Fibroblast of skin of abdomen (primary cell): ENCODE measurements at places on chromosomes 3 and 15.

DNA sequence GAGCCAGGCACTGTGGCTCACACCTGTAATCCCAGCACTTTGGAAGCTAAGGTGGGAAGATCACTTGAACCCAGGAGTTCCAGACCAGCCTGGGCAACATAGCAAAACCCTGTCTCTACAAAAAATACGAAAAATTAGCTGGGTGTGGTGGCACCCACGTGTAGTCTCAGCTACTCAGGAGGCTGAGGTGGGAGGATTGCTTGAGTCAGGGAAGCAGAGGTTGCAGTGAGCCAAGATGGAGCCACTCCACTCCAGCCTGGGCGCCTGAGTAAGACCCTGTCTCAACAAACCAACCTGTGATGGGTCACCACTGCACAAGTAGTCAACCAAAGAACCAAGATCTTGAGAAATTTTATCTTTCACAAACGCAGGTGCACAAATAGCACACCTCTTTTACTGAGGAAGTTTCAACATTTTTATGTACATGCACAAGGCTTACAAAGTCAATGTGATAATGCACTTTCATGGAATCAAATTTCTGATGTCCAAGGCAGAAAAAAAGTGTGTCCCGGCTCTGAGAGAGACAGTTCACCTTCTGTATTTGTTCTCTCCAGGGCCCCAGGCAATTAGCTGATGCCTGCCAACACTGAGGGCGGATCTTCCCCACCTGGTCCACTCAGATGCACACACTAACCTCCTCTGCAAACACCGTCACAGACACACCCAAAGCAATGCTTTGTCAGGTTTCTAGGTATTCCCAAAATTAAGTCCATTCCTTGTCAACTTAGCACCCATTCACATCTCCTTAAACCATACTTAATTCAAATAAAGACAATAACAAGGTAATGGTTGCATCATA lies 12.4 kb downstream of the ACAA1 start:
- no peak for DNase-seq

DNA sequence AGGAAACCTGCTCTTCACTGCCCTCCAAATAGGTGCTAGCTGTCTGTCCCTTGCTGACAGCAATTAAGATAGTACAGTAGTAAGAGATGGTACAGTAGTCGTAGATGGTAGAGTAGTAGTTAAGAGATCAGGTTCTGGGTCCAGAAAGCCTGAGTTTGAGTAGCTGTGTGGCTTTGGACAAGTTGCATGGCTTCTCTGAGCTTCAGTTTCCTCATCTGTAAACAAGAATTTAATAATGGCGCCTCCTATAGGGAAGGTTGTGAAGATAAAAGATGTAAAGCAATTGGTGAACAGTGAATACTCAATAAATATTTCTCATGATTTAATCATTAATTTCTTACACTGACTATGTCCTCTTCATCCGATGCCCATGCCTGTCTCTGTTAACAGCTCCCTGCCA lies 86.9 kb upstream of the BCL6 start:
- DNase-seq, result no peak

GRCh38 chr15:83404121-83404520 lies 43.0 kb upstream of the SH3GL3 start:
- no peak for DNase-seq

DNA sequence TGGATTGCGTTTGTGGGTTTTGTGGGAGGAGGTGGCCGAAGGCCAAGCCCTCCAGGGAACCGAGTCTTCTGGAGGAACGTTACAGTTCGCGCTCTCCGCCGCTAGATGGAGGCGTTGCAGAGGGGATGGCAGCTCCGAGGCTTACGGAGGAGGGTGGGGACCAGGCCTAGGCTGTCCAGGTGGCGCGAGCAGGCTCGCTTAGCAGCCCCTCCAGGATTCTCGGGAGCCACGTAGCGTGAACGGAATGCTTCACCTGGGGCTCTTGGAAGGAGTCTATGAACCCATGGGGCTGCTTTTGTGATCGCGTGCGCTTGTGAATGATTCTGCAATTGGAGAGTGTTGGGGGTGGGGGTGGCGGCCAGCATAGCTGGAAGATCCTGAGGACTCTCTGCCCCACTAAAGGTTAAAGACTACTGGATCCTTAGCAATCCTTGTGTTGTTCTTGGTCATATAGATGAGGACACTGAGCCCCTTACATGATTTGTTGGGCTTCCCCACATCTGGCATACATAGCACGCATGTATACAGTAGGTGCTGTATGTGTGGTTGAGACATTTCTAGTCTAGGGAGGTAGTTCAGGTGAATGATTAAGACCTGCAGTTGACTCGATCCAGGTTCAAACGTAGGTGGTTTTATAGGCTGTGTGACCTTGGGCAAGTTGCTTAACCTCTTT lies 25.7 kb downstream of the FAM3D start:
- peak; percentile 71 for DNase-seq

GRCh38 chr15:78212546-78213424 lies 21.6 kb downstream of the ACSBG1 start:
- peak; percentile 65 for DNase-seq

- DNase-seq, result no peak
Measured at GRCh38 chr3:169311860-169312259, 351.7 kb downstream of the MECOM start.

- peak; percentile 65 for DNase-seq
Measured at GRCh38 chr3:149673393-149673792, 15.6 kb upstream of the WWTR1 start.

DNA sequence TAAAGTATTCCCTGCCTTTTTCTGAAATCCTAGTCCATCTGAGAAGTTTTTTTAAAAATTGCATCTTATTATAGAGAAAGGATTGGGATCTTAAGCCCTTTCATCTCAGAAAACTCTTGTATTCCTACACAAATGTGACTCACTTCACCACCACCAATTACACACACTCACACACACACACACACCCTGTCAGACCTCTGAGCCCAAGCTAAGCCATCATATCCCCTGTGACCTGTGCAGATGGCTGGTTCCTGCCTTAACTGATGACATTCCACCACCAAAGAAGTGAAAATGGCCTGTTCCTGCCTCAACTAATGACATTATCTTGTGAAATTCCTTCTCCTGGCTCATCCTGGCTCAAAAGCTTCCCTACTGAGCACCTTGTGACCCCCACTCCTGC lies 1181.9 kb downstream of the ROBO2 start:
- peak; percentile 13 for DNase-seq

DNA sequence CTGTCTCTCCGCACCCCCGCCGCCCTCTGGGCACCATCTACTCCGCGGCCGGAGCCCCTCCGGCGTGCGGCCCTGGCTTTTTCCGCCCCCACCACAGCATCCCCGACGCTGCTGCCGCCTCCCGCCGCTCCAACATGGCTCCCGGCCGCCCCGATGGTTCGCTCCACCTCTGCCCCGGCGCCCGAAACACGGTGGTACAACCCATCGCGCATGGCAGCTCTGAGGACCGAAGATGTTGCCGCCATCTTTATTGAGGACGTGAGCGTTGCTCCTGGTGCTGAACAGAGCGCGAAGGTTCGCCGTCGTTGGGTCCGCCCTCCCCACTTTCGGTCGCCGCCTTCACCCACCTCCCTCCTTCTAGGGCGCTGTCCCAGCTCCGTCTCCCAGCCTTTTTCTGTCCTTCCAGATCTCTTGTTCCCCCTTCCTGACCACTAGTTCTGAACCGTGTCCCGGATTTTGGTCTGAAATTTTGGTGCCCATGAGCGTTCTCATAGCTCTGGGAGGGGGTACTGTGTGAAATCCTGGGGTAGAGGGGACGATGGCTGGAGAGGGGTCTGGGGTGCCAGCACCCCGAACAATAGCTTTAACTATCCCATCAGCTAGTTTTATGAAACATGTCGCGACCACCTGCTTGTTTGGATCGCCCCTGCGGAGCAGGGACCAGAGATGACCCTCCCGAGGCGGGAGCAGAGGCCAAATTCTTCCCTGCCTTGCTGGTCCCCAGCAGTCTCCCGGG lies at the start of gene CELSR3:
TSS of gene CELSR3 (minus strand) at position 134 of the 736 bp plus-strand sequence. CDS start 252 bp downstream, outside the sequence.
- DNase-seq, result peak; percentile 84

DNA sequence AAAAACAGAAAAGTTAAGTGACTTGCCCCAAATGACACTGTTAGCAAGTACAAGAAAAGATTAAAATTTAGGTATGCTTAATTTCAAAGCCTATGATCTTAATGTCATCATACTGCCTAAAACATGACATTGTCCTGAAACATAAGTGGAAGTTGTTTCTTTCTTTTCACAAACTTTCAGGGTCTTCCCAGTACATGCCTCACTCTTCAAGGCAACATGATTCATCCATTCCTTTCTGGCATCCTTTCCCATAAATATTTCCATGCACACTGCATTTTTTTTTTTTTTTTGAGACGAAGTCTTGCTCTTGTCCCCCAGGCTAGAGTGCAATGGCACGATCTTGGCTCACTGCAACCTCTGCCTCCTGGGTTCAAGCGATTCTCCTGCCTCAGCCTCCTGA lies 42.5 kb upstream of the KPNA4 start:
- peak; percentile 13 for DNase-seq

- DNase-seq, result no peak
Measured at GRCh38 chr3:15292765-15293522, 39.4 kb downstream of the SH3BP5 start.

DNA sequence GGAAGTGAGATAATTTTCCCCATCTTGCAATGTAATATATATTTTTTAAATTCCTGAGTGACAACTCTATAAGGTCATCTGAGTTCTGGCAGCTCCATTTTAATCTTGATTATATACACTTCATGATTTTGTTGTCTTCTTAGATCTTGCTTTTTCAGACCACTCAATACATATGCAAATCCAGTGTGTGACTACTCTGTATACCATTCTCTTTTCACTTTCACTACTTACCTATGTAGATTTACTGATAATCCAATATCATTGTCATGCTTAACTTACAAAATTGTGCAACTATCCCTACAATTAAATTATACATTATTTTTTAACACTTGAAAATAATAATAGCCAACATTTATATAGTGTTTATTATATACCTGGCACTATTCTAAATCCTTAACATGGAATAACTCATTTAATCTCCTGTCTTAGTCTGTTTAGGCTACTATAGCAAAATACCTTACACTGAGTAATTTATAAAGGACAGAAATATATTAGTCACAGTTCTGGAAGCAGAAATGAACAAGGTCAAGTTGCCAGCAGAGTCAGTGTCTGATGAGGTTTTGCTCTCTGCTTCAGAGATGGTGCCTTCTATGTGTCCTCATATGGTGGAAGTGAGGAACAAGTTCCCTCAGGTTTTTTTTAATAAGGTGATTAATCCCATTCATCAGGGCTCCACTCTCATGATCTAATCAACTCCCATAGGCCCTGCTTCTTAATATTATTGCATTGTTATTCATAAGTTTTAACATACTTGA lies 338.5 kb downstream of the TUSC7 start:
- DNase-seq, result no peak
